ENCODE measurements at places on chromosomes 13 and 19.
A peak's percentile ranks its signal among the peaks of the same experiment; 100 is the strongest.

- no peak for DNase-seq
Observed at GRCh38 chr19:7355871-7356270, 7.1 kb downstream of the ARHGEF18 start.

DNA sequence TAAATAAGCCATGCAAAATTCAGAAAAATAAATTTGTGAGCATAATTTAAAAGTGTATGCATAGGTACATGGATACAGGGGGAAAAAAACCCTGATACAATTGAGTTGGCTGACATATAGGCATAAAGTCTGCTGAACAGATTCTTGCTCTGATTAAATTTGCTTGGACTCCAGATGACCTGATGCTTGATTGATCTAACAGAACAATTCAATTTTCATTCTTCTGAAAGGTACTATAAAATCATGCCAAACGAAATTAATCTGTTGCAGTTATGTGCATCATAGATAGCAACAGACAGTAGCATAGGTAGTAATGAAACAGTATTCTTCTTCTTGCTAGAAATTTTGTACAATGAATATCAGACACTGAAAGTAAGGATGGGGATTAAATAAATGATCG is 578.2 kb upstream of the SLITRK6 start:
- DNase-seq, result no peak

DNA sequence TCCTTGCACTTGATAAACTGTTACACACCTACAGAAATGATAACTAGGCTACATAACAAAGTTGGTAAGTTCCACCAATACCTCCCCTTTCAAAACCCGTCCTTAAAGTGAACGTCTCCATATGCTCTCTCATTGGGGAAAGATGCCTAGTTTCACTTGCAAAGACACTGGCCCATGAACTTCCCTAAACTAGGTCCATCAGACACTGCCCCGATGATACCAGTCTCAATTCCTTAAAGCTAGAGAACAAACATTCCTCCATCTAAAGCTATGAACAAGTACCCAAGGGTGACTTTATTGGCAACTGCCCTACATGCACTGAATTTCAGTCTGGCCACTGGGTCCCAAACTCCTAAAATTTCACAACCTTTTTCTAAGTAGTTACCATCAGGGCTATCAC is 39.9 kb downstream of the FOXO1 start:
- DNase-seq, result no peak

- DNase-seq, result no peak
Observed at GRCh38 chr19:42229855-42230351, 9.8 kb downstream of the ZNF526 start.

- no peak for DNase-seq
Observed at GRCh38 chr13:44732503-44733098, 156.5 kb upstream of the TSC22D1 start.

DNA sequence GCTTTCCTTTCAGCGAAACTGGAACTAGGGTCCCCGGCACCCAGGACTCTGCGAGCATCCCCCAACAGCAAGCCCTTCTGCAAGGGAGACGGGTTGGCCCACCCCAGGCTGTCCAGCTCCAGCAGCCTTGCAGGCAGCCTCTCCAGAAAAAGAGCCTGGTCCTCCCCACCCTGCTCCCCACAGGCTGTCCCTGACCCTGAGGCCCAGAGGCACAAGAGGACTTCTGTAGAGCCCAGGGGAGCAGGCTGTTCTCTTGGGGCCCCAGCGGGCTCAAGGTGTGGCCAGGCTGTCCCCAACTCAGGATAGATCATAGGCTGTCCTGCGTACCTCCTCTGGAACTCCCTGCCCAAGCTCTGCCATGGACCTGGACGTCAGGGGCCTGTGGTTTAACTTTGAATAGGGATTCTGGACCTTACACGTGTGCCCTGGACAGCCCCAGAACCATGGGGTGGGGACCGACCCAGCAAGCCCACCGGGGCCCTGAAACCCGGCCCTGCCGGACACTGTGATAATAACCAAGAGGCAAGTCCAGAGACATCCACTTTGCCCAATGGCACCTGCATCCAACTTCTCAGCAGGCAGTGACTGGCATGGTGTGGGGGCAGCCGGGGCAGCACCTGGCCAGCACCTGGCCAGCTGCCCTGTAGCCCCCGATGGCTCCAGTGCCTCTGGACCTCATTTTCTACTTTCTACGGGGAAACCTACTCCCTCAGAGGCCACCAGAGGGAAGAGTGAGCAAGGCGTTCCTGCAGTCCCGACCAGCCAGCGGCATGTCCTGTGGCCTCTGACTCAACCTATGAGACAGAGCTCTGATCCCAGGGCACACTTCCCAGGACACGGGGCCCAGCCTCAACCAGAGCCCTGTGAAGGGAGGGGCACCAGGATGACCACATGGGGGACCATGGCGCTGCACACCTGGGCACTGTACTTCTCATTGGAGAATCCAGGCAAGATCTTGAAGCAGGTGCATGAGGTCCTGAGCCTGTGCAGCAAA is 50.9 kb upstream of the TPM4 start:
- DNase-seq, result no peak

GRCh38 chr19:13742756-13743155 is 21.6 kb upstream of the MRI1 start:
- no peak for DNase-seq

DNA sequence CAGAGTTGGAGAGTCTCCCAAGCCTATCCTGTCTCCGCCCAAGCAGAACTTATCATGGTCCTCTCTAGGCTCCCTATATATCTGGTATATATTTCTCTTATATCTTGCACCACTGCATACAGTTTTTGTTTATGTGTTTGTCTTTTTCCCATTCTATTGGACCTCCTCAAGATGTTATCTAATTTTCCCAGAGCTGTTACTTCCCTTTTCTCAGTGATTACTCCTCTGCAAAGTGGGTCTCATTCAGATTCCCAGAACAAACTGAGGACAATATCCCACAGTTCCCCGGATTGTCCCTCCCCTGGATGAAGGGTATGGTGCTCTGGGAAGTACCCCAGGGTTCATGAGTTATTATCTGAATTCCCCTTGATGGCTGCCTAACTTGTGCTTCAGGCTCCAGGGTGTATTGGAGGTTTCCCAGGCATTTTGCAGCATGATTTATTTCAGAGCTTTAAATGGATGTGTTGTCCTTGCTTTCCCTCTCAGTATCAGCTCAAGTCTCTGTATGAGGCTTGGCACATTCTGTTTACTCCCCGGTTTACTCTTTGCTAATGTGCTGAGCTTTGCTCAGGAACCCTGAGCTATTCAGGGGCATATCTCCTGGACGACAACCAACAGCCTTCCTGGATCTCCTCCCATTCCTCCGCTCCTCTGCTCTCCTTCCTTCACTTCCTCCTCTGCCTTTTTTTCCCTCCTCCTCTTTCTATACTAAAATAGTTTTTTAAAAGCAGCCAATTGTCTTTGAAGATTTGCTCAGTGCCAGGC is 329.3 kb downstream of the SPRY2 start:
- DNase-seq, result no peak

GRCh38 chr13:46387064-46387851 is at the start of gene RUBCNL:
Gene RUBCNL (minus strand): TSS chr13:46387252. CDS start chr13:46372475, 14,777 bp downstream.
- no peak for DNase-seq

DNA sequence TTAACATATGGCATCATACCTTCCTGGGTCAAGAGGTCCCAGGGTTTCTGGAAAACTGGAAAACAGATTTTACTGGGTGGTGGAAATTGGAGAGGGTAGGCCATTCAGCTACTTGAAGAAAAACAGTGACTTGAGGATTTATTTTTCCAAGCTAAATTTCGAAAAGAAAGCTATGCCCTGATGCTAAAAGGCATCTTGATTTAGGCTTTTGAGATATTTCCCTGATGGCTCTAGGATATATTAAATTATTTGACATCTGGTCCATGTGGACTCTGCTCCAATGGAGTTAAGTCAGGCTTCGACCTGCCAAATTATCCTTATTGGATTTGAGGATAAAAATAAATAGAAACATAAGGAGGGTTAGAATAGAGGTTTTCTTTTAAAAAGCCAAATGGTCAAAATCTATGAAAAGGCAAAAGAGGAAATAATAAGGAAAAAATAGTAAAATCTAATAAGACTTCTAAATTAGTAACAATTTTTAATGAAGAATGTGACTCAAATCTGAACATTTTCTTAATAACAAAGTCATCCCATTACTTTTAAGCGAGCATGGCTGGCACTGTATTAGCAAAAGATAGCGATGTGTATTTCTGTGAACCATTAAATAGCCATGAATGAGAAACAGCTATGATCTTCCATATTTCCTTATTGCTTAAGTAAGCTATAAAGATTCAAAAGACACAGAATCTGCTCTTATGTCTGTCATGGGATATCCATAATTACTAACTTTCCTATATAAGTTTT is 190.0 kb upstream of the MIR17HG start:
- no peak for DNase-seq

DNA sequence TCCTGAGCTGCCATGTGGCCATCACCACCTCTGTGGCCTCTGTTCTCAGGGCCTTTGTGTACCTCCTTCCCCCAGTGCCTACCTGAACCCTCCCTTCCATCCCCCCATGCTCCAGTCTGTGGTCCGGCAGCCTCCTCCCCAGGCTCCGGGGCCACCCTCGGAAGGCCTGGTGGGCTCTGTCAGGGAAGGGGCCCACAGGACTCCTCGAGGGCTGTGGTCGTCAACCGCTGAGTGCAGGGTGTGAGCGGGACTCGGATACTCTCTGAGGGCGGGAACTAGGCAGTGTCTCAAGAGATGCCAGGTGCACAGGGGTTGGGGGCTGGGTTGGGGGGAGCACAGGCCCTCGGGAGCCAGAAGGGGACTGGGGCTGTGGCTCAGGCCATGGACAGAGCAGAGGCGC is 3.9 kb downstream of the MAP2K7 start:
- no peak for DNase-seq

DNA sequence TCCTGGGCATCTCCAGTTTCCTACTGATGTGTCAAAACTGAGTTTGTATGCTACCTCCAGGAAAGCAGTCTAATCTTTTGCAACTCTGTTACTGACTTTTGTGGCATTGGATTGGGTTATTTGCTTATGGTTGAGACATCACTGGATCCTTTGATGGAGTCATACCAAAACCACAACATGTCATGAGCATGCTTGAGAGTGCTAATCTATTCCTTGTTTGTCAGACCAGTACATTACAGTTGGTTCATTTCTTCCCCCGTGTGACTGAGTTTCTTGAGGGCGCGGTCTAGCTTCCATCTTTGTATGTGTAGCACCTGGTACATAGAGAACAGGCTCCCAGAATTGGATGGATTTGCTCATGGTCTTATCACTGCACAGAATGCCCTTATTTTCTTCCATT is 43.2 kb downstream of the SUGT1 start:
- DNase-seq, result peak; percentile 3

GRCh38 chr19:18396471-18397241 is 766 bp downstream of the LRRC25 start:
- no peak for DNase-seq

- no peak for DNase-seq
Observed at GRCh38 chr13:103859952-103860351, 793.7 kb upstream of the SLC10A2 start.

DNA sequence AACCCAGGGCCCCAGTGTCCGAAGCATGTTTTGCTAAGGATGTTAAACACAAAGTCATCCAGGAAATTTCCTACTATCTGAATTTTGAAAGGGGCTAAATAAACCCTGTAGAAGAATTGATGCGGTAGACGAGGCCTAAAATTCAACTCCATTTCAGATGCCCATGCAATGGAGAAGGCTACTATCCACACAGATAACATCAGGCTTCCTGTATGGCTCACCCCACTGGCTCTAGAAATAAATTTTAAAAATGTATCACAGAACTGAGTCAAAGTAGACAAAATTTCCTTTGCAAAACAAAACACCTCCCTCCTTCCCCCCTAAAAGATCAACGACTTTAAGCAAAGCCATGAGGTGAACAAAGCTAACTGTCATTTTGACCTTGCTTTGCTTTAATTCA is 188.4 kb downstream of the ABCC4 start:
- DNase-seq, result no peak

- DNase-seq, result no peak
Observed at GRCh38 chr13:20350382-20350763, 118.3 kb upstream of the GJB6 start.

All from fibroblast of skin of left quadriceps (primary cell).